ENCODE measurements at places on chromosomes 12 and 14.

DNA sequence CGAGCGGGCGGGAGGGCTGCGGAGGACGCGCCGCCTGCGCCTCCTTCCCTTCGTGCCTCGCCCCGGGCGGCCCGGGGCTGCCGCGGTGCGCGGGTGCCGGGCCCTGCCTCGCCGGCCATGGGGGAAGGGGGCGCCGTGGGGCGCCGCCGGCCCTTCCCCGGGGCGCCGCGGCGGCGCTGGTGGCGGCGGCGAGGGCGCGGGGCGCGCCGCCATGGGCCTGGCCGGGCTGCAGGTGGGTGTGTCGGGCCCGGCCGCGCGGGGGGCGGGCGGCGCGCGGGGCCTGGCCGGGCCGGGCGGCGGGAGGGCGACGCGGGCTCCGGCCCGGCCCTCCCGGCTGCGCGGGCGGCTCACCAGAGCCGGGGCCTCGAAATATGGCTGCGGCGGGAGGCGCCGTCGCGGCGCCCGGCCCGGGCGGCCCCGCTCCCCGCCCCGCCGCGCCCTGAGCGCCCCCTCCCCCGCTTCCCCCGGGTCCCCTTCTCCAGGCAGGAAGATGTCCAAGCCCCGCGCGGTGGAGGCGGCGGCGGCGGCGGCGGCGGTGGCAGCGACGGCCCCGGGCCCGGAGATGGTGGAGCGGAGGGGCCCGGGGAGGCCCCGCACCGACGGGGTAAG is 5.1 kb downstream of the KMT5A start:
- DNase-seq = peak; percentile 10

GRCh38 chr12:68870443-68870842 is 62.5 kb downstream of the MDM2 start:
- DNase-seq = no peak

- no peak for DNase-seq
Measured at GRCh38 chr12:119684711-119685369, 16.9 kb downstream of the PRKAB1 start.

DNA sequence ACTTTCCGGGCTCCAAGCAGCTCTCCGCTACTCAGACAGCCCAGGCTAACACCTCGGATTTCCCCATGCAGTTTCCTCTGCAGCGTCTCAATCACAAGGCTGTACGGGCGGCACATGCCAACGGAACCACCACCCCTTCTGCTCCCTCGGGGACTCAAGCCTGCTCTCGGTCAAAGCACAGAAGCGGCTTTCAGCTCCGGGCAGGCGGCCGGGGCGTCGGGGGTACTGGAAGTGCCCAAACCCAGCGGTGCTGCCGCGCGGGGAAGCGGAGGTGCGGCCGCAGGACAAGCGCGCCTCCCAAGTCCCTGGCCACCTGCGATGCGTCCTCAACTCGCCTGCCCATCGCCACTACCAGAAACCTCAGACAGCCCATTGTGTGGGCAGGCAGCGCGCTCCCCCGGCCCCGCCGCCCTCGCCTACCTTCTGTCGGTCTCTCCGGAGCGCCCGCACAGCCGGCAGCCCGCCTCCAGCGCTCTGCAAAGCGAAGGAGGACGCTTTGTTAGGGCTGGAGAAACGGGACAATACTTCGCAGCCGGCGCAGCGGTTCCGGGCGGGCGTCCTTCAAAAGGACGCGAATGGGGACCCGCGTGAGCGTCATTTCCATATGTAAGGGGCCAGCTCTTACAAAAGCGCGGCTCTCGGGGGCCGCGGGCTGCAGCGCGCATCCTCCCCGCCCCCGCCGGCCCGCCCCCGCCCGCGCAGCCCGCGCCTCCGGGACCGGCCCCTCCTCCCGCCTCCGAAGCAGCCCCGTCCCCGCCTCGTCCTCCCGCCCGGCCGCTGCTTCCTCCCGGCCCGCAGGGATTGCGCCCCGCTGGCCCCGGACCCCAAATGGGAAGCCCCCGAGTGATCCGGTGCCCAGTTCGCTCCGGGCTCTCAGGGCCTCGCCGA is 674 bp downstream of the NIN start:
- peak; percentile 60 for DNase-seq

GRCh38 chr12:40171501-40171900 is 53.3 kb upstream of the LRRK2 start:
- no peak for DNase-seq

- no peak for DNase-seq
Measured at GRCh38 chr14:54117396-54117795, 160.8 kb upstream of the BMP4 start.

GRCh38 chr14:31380106-31380505 is 40.2 kb downstream of the HEATR5A start:
- peak; percentile 15 for DNase-seq

GRCh38 chr12:65634626-65635331 is 189.5 kb upstream of the HMGA2 start:
- DNase-seq = peak; percentile 82

DNA sequence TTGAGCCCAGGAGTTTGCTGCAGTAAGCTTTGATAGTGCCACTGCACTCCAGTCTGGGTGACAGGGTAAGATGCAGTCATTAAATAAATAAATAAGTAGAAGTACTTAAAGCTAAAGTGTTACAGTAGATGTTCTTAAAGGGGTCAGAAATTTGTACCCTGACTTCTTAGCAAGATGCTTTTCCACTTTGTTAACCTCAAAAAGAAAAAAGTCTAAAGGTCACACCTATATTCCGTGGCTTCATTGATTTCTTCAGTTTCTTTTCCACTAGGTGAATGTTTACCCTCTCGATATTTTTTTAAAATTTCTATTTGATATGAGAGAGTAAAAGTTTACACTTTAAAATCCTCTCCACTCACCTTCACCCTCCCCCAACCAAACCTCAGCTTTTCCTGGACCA is 64.3 kb upstream of the PLEKHA5 start:
- DNase-seq = no peak
